ENCODE measurements at places on chromosomes 1 and 21.

DNA sequence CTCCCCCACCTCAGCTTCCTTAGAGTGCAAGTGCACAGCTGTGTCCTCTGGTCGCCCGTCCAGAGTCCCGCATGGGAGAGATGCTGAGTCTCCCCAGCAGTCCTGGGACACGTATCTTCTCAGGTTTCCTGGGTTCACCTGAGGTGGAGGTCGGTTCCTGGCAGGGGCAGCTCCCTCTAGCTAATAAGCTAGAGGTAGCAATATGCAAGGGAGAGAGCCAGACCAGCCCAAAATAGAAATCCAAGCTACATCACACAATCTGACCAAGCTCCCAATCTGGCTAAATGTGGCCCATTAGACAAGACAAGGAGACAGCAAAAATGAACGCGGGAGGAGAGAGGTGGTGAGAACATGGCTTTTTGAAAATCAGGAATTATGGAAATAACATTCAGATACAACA lies 30.9 kb upstream of the CADM3 start:
- DNase-seq = no peak
- H3K27ac ChIP-seq = no peak overlapping the region
- no peaks in the 10 kb centered on the region for H3K4me1 ChIP-seq
- peaks cover 20% of the 10 kb centered on the region for H3K27me3 ChIP-seq

- no peak overlapping the region for H3K4me3 ChIP-seq
- no peaks in the 10 kb centered on the region for H3K27me3 ChIP-seq
- H3K36me3 ChIP-seq = no peaks in the 10 kb centered on the region
- no peak for DNase-seq
- no peaks in the 10 kb centered on the region for H3K4me1 ChIP-seq
Measured at GRCh38 chr1:193730017-193730416, 543.6 kb upstream of the B3GALT2 start.

GRCh38 chr1:204288021-204288588 lies 71.6 kb downstream of the PLEKHA6 start:
- no peaks in the 10 kb centered on the region for H3K27me3 ChIP-seq
- H3K4me1 ChIP-seq = peaks cover 19% of the 10 kb centered on the region
- H3K36me3 ChIP-seq = no peaks in the 10 kb centered on the region

- H3K4me1 ChIP-seq = peaks cover 34% of the 10 kb centered on the region
- DNase-seq = peak; percentile 9
- no peak overlapping the region for H3K27ac ChIP-seq
- H3K36me3 ChIP-seq = no peaks in the 10 kb centered on the region
- H3K27me3 ChIP-seq = no peaks in the 10 kb centered on the region
Measured at GRCh38 chr1:235952950-235953615, 86.4 kb upstream of the LYST start.

DNA sequence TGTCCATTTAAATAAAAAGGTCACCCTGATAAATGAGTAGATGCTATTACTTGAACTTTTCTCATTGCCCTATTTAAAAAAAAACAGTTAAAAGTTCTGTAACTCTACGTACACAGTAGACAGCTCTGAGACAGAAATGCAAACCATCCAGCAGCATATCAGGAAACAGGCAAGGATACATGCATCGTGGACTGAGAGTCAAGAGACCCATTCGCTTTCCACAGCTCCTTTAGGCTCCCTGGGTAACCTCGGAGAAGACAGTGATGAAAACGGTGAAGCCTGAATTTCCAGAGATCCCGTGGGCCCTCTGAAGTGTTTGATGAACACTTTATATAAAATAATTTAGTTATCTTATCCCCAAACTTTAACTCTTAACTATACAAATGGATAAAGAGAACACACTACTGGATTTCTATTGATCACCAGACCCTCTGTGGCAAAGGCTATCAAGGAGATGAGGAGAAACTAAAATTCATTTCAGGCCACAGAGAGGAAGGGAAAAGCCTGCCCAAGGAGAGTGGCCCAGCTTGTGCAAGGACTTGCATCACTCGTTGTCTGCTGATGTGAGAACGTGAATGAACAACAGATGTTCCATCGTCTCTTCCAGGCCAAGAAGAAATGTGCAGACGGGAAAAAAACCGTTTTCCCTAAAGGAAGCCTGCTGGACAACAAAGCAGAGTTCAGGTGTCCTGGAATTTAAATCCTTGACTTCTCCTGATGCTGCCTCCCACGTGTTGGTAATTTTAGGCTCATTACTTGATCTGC lies 131.0 kb downstream of the TGFBR3 start:
- H3K27ac ChIP-seq = no peak overlapping the region
- DNase-seq = no peak
- H3K4me3 ChIP-seq = no peak overlapping the region

GRCh38 chr1:117017062-117017461 lies 15.5 kb downstream of the CD101 start:
- DNase-seq = no peak
- no peaks in the 10 kb centered on the region for H3K27me3 ChIP-seq
- no peaks in the 10 kb centered on the region for H3K36me3 ChIP-seq
- no peak overlapping the region for H3K4me3 ChIP-seq
- no peaks in the 10 kb centered on the region for H3K4me1 ChIP-seq

DNA sequence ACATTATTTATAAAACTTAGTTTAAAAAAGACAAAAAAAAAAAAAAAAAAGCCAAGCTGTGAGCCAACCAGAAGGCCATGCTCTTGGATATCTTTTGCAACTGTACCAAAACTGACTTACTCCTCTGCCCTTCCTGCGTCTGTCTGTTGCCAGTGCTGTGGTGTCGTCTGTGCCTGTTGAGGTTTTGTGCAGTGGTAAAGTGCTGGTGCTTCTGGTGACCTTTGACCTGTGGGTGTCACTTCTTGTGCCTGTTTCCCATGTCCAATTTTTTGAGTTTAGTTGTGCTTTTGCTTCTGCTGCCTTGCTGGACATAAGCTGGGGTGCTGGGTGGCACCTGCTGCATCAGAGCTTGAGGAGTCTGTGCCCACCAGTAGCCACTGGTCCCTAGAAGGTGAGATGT lies 41.4 kb downstream of the RNF187 start:
- no peak overlapping the region for H3K27ac ChIP-seq
- DNase-seq = no peak
- no peaks in the 10 kb centered on the region for H3K27me3 ChIP-seq
- H3K4me3 ChIP-seq = no peak overlapping the region

DNA sequence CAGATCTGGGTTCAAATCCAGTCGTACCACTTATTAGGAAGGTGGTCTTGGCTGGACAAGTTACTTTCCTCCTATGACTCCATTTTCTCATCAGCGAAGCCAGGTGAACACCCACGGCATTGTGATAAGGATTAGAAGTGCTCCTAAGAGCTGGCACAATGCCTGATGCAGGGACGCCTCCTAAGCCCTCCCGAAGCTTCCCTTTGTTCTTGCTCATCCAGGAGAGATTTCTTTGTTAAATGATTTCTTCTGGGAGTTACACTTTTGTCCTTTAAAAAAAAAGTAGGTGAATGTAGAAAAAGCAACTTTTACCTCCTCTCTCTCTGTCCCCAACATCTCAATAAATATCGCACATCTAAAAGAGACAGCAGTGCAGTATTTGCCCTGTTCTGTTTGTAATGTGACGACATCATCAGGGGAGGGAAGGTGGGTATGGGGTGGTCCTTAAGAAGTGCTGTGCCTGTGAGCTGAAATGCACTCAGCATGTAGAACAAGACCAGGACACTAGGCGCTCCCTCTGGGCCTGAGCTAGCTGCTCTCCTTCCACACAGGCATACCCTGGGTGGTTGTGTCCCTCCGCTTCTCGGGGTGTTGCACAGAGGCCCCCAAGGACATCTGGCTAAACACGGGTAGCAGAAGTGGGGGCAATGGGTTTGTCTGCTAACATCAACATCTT lies 43.9 kb downstream of the SUSD4 start:
- H3K4me1 ChIP-seq = peaks cover 20% of the 10 kb centered on the region
- H3K36me3 ChIP-seq = no peaks in the 10 kb centered on the region
- no peak overlapping the region for H3K27ac ChIP-seq
- H3K4me3 ChIP-seq = no peak overlapping the region

Measured in CD4-positive, alpha-beta memory T cell (primary cell).